ENCODE measurements at places on chromosomes 3 and 15. TPM values are rescaled to one million over a fixed set of nuclear protein-coding genes. Genes with fewer than 3 reads are reported as not detected.

Gene MESP2
- total RNA-seq, result 0.30 TPM

DNA sequence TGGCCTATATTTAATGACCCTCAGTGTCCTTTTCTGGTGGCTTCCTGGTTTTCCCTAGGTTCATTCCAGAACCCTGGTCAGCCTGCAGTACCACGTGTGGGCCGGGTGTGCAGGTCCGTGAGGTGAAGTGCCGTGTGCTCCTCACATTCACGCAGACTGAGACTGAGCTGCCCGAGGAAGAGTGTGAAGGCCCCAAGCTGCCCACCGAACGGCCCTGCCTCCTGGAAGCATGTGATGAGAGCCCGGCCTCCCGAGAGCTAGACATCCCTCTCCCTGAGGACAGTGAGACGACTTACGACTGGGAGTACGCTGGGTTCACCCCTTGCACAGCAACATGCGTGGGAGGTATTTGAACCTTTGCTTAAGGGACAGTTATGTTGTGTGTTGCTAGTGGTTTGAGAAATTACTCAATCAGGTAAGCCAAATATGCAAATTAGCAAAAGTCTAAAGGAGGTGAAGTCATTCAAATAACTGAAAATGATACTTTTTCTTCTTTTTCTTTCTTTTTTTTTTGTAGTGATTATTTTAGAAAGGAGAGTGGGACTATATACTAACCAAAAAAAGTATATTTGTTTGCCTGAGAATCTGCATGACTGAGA, 259.2 kb downstream of the ADAMTSL3 start:
- no peak for DNase-seq

Gene PIK3CB
- 35.4 TPM for total RNA-seq

Gene DCLK3
- 1.1 TPM for total RNA-seq

Gene RFT1
- 9.2 TPM for total RNA-seq

- no peak for DNase-seq
These were observed 37.2 kb downstream of the PXK start for GRCh38 chr3:58369876-58370275.

Gene LRRC15
- 23.6 TPM for total RNA-seq

Gene CLRN1
- total RNA-seq, result not detected

GRCh38 chr3:34419801-34420200, 621.4 kb downstream of the PDCD6IP start:
- no peak for DNase-seq

- peak; percentile 85 for DNase-seq
These were observed 50.4 kb downstream of the FLNB start for GRCh38 chr3:58058361-58059263.

DNA sequence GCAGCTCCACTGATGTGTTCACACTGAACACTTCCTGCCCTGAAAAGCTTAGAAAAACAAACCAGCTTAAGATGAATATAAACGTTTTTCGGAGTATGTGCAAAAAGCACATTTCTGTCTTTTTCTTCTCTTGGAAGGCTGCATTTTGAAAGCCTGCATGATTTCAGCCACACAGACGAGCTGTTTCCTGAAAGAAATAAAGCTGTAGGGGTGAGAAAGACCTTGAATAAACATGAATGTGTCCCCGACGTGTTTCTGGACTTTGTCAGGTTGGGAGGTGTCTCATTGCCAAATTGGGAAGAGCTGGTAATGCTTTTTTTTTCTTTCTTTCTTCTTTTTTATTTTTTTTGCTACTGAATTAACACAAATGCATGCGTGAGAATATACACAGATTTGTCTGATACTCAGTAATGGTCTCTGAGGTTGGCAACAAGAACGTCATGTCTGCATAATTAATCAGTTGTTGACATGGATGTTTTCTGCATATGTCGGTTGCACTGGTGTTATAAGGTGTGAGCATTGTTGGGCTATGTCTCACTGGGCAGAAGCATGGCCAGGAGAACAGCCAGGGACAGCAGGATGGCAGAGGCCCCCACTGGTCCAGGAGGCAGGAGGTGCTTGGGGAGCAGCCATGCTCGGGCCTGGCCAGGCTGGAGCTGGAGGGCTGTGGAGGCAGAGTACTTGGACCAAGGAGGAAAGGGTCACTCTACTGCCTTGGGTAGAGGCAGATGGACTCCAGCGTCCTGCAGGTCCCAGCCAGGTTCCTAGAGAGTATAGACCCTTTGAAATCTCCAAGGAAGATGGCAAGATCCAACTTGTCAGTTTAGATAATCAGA, 39.0 kb downstream of the ADAMTSL3 start:
- DNase-seq, result no peak

GRCh38 chr15:38520035-38520434, 44.6 kb downstream of the RASGRP1 start:
- no peak for DNase-seq

Gene TGM5
- 4.1 TPM for total RNA-seq

Gene STT3B
- 124 TPM for total RNA-seq

DNA sequence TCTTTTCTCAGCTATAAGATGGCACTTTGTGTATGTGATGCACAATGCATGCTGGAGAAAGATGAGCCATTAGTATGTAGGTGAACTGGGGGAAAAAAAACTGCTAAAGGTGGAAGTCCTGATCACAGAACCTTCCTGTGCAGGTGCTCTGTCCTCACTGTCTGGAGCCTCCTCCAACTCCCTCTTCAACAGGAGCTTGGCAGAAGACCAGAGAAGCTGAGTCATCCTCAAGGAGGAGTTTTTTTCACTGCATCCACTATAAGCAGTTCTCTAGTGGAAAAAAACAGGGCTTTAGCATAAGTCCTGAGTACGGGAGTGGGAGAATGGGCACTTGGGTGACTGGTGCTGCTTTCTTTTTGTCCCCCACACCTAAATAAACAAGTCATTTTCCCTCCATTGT, 168.4 kb upstream of the CADPS start:
- no peak for DNase-seq

DNA sequence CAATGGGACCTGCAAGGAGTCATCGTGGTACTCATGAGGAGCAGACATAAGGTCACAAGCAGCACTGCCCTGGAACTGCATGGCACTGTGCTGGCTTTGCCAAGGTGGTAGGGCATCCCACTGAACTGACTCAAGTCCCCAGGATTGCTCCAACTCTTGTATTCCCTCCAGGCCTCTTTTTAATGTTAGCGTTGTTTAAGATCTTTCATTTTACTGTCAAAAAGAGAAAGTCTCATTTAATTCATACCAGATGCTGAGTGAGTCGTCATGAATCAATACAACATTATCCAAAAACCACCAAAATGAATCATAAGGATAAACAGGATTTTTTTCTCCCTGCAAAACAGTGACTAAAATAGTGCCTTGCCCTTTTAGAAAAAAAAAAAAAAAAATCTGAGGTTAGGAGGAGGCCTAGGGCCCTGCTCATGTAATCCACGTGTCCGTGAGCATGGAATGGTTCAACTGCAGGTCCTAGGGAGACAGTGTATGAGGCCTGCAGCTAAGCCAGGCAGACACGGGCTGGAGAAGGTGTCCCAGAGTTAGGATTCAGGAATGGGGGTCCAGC, 36.7 kb upstream of the BLM start:
- peak; percentile 91 for DNase-seq

DNA sequence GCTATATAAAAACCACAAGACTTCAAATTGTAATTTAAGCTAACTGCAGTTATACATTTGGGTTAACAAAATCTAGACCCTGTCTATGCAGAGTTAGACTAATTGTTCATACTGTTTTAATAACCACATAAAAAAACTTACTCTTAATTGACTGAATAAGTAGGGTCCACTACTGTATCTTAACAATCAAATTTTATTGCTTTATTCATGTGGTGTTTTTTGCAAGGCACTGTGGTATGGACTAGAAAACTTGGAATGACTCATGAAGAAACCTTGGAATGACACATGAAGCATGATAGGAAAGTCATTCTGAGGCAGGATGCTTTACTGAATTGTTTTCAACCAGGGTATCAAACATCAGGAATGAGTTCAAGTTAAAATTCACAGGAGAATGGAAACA, 2.3 kb downstream of the SERP1 start:
- no peak for DNase-seq

- no peak for DNase-seq
These were observed 73.2 kb downstream of the SUCNR1 start for GRCh38 chr3:151946606-151947005.

Gene TMEM266
- total RNA-seq, result 0.20 TPM

DNA sequence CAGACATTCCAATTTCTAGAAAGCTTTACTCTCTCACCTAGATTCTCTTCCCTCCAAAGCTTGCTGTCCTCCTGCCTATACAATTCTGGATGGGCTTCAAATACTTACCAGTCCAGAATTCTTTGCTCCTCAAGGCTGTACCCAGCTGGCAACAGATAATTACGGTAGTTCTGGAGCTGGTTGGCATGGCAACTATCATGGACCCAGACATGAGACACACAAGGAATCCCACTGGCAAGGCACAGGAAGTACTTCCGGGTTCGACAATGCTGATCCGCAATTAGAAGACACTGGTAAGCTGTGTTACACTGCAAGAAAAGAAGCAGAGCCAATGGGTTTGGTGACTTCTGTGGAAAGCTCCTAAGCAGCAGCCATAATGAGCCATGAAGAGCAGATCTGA, 37.9 kb downstream of the TUBGCP4 start:
- DNase-seq, result no peak

- no peak for DNase-seq
These were observed 306.7 kb upstream of the TBC1D5 start for GRCh38 chr3:18049096-18049495.

GRCh38 chr15:55108858-55109518, 87.8 kb downstream of the RSL24D1 start:
- no peak for DNase-seq

DNA sequence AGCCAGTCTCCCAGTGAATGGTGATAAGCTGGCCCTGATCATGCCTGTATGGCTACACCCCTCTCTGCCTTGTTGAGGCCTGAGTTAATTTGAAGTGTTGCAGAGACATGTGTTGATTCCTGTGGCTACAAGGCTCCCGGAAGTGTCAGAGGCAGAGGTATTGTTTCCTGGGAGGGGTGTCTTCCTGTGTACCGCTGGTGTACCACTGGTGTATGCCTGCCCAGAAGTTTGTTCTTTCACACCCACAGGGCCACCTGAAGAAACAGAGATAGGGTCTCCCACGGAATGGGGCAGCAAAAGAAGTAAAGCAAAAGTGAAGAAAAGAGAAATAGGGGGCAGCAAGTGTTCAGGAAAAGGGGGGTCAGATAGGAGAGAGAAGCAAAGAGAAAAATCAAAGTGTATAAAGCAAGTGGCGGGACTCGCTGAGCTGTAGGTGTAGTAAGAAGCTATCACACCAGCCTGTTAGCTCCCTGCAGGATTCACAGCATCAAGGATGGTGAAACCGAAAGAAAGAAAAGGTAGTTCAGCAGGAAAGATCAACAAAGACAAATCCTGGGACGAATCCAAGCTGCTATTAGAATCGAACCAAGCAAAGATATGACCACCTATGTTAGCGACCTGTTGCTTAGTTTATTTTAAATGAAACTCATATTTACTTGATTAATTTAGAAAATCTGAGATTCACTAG, 36.6 kb upstream of the CD47 start:
- no peak for DNase-seq

DNA sequence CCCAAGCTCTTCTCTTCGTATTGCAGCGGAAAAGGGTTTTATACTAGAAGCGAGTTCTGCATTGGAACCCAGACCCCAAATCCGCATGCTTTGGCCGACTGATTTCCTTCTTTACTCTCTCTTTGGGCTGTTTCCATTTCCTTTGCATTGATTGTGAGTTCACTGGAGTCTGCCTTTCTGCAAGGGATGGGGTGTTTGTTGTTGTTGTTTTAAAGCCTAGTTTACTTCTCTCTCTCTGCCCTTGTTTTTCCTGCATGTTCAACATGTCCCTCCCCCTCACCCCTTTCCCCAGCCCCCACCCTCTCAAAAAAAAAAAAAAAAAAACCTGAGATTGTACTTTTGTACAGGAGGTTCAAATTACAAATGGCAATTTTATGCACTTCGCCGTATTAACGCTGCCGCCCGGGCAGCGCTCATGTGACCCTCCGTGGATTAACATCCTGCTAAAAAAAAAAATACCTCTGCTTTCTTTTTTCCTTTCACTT, 2.2 kb downstream of the NR2F2 start:
- no peak for DNase-seq

Gene CPLX3
- 0.20 TPM for total RNA-seq

Gene ABHD6
- total RNA-seq, result 11.7 TPM

DNA sequence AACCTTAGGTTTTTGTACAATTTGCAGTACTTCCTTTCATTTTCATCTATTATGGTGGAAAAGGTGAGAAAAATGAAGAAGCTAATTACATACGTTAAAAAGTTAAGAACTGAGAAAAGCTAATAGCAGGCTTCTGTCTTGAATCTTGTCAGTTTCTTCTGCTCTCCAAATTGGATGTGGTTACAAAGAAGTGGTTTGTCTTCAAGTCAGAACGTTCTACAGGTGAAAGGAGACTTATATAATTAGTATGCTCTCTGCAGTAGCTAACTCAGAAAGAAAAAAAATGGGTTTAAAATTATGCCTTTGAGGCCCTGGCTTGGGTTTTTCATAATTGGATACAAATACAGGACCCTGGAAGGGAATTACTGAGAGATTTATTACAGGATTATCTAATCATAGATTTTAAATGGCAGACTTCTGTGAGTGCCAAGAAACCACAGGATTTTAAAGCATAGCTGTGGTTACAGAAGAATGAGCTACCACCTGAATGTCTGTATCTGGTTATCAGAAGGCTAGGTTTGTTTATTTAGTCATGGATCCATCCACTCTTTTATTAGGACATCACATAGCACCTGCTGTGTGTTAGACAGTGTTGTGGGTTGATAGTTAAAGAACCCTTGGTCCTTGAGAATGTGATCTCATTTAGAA, 528.1 kb upstream of the MCTP2 start:
- DNase-seq, result no peak

GRCh38 chr3:53590606-53591005, 96.2 kb downstream of the CACNA1D start:
- no peak for DNase-seq

Gene SLCO2A1
- 3.7 TPM for total RNA-seq

DNA sequence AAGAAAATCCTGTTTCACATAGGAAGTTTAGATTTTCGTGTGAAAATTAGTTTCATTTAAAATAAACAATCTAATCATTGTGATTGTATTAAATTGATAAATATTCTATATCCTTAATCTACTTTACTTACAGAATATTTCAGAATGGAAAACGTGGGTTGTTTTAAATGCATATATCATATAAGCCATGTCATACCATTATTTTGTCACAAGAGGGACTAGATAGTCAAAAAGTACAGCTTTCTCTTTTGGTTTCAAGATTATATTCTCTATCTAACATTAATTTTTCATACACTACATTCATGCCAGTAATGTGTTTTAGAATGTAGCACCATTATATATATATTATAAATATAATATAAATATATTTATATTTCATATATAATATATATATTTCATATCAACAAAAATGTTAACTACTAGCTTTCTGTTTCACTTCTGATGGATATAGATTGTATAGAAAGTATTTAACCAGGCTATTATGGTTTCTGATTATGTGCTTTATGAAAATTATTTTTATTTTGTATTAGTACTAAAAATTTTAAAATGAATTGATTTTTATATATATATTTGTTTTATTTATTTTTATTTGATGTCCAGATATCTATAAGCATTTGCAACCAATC, 45.3 kb downstream of the OSTN start:
- DNase-seq, result no peak

- no peak for DNase-seq
These were observed 33.3 kb downstream of the RYR3 start for GRCh38 chr15:33344111-33344510.

GRCh38 chr15:96160269-96160668, 170.2 kb upstream of the NR2F2 start:
- DNase-seq, result peak; percentile 90

GRCh38 chr3:136078421-136079364, 113.2 kb downstream of the PPP2R3A start:
- DNase-seq, result peak; percentile 3

- no peak for DNase-seq
These were observed 340.1 kb upstream of the MANF start for GRCh38 chr3:51044982-51045381.

All from skin of body (tissue), 3 donors.